ENCODE measurements at places on chromosomes 1 and 21.

GRCh38 chr1:185042737-185043136, 2.6 kb upstream of the RNF2 start:
- DNase-seq: no peak

- peak; percentile 98 for DNase-seq
These were observed 105.4 kb downstream of the PTPN14 start for GRCh38 chr1:214445831-214446614.

DNA sequence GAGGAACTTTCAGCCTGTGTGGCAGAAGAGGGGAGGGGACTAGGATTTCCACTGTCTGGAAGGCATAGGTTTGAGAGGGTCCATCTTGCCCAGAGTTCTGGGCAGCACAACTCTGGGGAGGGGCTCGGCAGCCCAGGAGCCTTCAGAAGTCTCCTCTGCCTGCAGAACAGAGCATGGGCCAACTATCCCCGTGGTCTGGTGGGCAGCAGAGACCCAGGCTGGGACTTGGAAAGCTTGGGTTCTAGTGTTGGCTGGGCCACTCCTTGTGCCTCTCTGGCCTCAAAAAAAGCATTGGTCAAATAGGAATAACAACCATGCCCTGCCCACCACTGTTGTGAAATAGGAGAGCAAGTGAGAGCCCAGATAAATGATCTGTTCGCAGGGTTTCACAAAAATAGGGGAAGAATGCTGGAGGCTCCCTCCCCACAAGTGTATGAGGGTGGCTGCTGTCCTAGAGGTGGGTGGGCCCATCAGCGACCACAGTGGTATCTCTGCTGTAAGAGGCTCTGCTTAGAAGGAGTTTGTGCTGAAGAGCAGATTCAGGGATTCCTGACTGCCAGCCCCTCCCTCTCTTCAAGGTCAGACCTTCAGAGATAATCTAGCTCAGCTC, 8.9 kb downstream of the EPHA10 start:
- DNase-seq: no peak

DNA sequence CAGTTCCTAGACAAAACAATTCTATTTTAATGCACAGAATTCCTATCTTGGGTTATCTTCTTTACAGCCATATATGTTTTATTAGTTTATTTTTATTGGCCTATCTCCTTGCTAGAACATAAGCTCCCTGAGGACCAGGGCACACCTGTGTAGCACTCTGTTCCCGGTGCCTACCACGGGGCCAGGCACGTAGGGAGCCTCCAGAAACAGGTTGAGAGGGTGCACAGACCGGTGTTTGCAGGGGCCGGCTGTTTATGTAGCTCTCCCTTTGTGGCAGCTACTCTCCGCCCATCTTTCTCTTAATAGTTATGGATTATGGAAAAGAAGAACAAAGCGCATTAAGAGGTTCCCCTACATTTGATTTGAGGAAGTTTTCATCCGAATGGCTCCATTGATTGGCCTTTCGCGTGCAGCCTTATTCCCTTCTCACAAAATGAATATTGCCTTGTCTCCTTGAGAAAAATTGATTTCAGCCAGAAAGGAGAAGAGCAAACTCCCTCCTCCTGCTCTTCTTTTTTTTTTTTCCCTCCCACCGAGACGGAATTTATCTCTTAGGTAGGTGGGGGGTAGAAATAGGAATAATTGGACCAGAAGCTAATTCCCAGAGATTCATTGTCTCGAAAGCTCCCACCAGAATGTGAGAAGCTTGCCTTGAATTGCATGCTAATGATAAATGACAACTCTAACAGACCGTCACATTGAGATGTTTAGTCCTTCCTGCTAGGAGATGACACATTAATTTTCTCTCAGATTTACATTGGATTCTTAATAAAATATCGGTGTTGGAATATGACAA, 447.4 kb downstream of the CAMTA1 start:
- no peak for DNase-seq
